CD8-positive, alpha-beta memory T cell (primary cell): ENCODE measurements at places on chromosomes 11 and 22. TPM values are rescaled to one million over a fixed set of nuclear protein-coding genes. Genes with fewer than 3 reads are reported as not detected.

The MS4A6A gene
- total RNA-seq: 1.6 TPM

The CCDC88B gene
- 105 TPM for total RNA-seq

GRCh38 chr22:50313600-50313999, 6.2 kb upstream of the PLXNB2 start:
- peak; percentile 43 for DNase-seq

- DNase-seq: no peak
Measured at GRCh38 chr11:130623670-130624668, 175.5 kb downstream of the ADAMTS15 start.

GRCh38 chr11:69125861-69126260, 29.9 kb upstream of the SMIM38 start:
- DNase-seq: no peak

- DNase-seq: no peak
Measured at GRCh38 chr11:33488971-33489370, 211.7 kb downstream of the C11orf91 start.

- DNase-seq: peak; percentile 16
Measured at GRCh38 chr11:3205261-3206155, 13.1 kb downstream of the MRGPRG start.

GRCh38 chr22:26540119-26540518, 27.8 kb upstream of the TFIP11 start:
- DNase-seq: no peak

GRCh38 chr11:22890227-22890626, 30.0 kb upstream of the CCDC179 start:
- DNase-seq: no peak

GRCh38 chr11:17208257-17208999, 642 bp upstream of the PIK3C2A start:
- DNase-seq: peak; percentile 7

GRCh38 chr11:45485070-45485707, 180.2 kb downstream of the CHST1 start:
- no peak for DNase-seq
